ENCODE measurements at places on chromosomes 7 and 10.
A peak's percentile ranks its signal among the peaks of the same experiment; 100 is the strongest.

DNA sequence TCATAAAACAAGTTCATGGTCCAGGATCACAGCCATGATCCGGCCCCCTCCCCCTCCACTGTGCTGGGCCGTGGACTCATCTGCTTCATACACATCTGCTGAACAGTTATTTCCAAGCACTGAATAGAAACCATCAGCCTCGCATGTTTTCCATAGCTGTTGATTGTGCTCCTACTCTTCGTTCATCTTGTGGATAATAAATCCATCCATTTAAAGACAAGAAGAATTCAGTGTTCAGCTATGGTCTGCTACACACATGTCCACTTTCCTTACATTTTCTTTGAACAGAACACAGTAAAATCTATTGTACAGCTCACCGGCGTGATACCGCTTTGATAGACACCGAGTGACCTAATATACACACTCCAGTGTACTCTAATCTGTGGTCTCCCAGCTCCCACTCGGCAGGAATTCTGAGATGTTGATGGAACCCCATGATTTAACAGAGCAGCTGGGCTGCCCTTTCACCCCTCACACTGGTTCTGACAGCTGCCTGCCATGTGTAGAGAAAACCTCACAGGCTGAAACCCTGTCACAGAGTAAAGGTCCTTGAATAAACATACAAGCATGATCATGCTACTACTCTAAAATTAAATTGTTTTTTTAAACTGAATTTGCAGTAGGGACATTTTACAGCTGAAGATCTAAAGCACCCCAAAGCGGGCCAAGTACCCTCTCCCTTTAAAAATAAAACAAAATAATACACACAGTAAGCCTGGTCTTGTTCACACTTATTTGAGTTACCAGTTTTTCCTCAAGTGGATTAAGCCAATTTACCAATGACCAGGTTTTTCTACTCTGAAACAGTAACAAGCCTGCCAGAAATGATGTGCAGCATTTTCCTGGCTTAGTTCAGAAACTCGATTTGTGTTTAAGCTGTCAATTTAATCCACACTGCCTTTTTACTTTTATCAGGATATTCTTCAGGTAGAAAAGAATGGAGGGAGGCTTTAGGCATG, 95.1 kb upstream of the FZD1 start:
- no peak for DNase-seq

- no peak overlapping the region for H3K4me3 ChIP-seq
- H3K4me1 ChIP-seq = no peaks in the 10 kb centered on the region
- H3K27me3 ChIP-seq = no peaks in the 10 kb centered on the region
- H3K27ac ChIP-seq = no peak overlapping the region
Observed at GRCh38 chr10:96529634-96530279, 16.0 kb upstream of the TLL2 start.

GRCh38 chr7:11716185-11716584, 115.8 kb downstream of the THSD7A start:
- no peak overlapping the region for H3K27ac ChIP-seq
- no peaks in the 10 kb centered on the region for H3K27me3 ChIP-seq
- no peak overlapping the region for H3K4me3 ChIP-seq
- no peaks in the 10 kb centered on the region for H3K36me3 ChIP-seq
- H3K4me1 ChIP-seq = no peaks in the 10 kb centered on the region

GRCh38 chr7:34869057-34869456, 168.2 kb downstream of the DPY19L1 start:
- H3K27me3 ChIP-seq = no peaks in the 10 kb centered on the region
- no peak overlapping the region for H3K4me3 ChIP-seq
- H3K4me1 ChIP-seq = no peaks in the 10 kb centered on the region
- no peaks in the 10 kb centered on the region for H3K36me3 ChIP-seq
- DNase-seq = no peak
- no peak overlapping the region for H3K27ac ChIP-seq

DNA sequence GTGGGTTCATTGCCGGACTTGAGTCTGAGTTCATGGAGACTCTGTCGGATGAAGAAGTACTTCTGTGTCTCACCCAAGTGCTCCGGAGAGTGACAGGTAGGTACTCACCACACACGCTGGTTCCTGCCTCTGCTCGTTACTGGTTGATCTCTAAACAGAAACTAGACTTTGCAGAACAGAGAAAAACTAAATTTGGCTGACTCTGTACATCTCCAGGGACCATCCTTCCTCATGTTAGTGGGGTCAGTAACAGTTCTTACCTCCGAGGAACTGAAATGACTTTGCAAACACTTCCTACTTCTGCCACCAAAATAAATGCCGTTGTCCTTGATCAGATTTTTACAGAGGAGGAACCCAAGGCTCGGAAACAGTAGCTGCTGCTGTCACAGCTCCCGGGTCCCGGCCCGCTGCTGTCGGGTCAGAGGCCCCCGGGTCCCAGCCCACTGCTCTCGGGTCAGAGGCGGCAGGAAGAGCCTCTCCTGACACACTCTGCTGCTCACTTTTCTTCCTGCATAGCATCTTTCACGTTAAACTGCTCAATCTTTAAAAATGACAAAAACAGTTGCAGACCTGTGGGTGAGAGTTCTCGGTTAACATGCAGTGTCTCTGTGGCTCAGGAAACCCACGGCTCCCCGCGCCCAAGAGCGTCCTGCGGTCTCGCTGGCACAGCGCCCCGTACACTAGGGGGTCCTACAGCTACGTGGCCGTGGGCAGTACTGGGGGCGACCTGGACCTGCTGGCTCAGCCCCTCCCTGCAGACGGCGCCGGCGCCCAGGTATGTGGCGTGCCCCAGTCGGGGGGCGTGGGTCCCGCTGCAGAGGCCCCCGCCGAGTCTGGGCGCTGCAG, 4.8 kb upstream of the MTG1 start:
- H3K27ac ChIP-seq = peak overlapping the region; percentile 88
- H3K4me1 ChIP-seq = peaks cover 24% of the 10 kb centered on the region
- no peaks in the 10 kb centered on the region for H3K27me3 ChIP-seq
- no peaks in the 10 kb centered on the region for H3K36me3 ChIP-seq
- H3K4me3 ChIP-seq = peak overlapping the region; percentile 68

All from MM.1S (cell line).